ENCODE measurements at places on chromosomes 6 and 20.

DNA sequence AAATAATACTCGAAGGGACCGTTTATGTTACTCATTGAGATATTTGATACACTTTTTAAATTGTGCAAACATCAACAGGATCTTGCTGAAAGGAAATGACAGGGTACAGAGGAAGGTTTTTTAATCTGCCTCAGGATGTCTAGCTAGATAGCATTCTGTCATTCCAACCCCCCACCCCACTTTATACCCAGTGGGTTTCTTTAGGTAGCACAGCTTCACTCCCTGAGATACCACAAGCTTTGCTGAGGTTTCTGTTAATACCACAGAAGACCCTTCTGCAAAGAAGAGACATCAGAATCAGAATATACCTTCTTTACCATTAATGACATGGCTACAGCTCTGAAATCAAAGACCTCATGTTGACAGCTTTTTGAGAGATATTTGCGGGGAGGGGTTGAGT is 1.3 kb downstream of the PHACTR2 start:
- no peak for DNase-seq

GRCh38 chr6:141472162-141472928 is 660.4 kb upstream of the GJE1 start:
- DNase-seq, result no peak

DNA sequence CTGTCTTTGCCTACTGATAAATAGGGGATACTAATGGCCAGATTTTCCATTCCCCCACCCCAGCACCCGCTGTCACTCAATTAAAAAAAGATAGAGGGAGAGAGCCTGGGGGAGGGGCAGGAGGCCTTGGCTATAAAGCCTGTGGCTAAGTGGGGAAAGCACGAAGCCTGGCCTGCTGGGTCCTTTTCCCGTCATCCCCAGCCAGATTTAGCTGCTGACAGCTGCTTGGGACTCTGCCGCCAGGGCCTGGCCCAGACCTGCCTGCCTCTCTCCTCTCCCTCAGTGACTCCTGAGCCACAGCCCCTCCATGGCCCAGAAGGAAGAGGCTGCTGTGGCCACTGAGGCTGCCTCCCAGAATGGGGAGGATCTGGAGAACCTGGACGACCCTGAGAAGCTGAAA is at the start of gene APOBEC2:
TSS of gene APOBEC2 (plus strand) at position 162 of the 400 bp plus-strand sequence. CDS start at position 308, 146 bp downstream.
- DNase-seq, result no peak

DNA sequence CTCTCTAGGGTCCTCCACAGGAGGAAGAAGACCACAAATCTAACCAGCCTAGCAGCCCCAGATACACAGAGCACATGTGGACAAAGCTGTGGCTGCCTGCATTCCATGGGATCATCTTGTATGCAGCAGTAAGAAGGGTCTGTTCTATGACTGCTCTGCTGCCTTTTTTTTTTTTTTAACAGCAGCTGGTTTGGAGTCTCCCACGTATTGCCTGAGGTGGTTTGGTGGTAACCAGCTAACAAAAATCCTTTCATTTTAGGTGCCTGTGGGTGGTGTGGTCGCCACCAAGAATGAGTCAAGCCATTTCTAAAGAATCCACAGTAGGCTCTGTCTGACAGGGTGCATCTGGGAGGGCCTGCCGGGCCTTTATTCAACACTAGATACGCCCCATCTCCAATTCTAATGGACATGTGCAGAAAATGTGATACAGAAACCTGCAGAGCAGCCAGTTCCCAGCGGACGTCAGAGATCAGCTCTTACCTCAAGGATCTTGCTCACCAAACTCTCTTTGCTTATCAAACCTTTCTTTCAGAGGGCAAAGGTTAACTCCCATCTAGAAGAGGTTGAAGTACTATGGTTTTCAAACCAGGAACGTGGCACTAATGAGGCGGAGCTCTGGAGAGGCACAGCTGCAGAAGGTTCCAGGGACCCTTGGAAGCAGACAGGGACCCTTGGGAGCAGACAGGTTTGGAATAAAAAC is 32.0 kb downstream of the GNAS-AS1 start:
- DNase-seq, result no peak

GRCh38 chr6:160260367-160260766 is 1.7 kb upstream of the SLC22A2 start:
- DNase-seq, result no peak

- DNase-seq, result no peak
These were observed 75.7 kb upstream of the PTPRT start for GRCh38 chr20:43265449-43265848.

DNA sequence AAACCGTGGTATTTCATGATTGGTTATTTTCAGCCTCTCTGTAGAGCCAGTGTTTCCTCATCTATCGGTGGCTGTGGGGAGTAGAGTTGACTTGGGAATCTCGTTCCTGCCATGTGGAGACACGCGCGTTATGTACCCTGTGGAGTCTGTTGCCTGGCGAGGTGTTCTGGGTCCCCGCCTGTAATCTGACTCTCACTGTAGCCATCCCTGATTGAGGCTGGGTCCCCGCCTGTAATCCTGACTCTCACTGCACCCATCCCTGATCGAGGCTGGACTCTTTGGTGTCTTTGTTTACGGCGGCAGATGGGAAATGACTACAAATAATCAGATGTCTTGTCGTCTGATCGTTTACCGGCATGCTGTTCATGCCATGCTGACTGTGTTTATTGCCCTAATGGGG is 153.9 kb downstream of the DTNBP1 start:
- DNase-seq, result no peak

DNA sequence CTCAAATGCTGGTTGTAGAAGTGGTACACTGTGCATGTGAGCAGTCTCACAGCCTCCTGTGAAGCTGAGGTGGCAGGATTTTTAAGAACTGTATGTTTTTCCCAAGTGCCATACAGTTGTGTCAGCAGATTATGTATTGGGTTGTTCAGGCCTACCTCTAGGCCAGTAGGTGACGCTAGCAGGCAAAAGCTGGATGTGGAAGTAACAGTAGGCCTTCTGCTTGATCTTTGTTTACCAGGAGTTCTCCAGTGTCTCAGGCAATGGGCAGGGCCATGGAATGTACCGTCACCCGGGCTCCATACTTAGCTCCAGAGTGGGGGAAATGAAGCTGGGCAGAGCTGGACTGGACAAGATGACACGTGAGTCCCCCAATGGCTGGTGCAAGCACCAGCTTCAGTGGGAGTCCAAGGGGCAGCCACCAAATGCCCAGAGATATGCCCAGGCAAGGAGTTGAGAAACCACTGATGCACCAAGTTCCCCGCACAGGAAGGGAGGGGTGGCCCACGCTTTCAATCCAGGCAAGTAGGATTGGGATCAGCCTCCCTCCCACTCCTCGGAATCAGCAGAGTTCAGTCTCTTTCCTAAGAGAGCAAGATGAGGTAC is 289.7 kb downstream of the HTR1B start:
- DNase-seq, result no peak

DNA sequence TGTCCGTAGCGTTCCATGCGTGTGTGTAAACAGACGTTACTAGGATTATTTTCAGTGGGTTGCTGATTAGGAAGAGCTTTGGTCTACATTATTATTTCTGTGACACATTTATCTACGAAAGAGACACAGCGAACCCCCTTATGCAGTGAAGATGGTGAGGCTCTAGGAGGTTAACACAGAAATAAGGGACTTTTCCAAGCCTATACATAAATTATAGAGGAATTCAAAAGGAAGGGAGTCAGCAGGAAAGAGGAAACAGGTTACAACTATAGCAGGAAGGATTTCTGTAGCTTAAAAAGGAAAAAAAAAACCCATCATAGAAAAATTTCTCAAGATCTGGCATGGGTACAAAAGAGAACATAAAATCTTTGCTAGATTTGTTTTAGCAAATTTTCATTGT is 12.9 kb upstream of the RPS6KA2 start:
- DNase-seq, result no peak

DNA sequence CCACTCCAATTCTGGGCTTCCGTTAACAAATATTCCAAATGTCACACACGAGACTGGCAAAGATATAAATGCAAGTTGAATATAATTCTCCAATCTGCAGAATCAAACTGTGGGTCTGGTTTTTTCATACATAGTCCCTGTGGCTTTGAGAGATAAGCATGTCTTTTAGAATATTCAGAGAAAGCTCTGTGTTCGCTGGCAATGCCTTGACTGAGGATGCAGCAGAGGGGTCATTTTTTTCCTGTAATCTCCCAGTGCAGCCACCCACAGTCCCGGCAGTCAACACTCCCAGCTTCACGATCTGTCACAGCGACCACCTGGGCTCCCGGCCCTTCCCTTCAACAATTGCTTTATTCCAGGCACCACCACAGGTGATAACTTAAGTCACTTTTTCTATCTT is 30.5 kb downstream of the MUC22 start:
- no peak for DNase-seq

- DNase-seq, result no peak
These were observed 139.1 kb downstream of the SCML4 start for GRCh38 chr6:107684996-107685395.

DNA sequence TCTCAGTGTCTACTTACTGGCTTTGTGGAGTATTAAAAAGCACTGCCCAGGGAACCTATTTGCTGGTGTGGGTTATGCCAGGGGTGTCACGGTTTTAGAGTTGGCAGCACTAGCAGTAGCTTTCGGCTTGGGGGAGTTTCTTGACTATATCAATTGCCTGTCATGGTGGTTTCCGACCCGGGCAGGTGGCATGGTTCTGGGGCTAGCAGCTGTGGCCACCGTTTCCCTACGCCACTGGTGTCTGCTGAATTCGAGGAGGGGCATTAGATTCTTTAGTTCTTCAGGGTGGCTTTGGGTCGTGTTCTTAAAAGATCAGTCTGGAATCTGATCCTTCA is 55.6 kb upstream of the FOXC1 start:
- no peak for DNase-seq

GRCh38 chr6:27076116-27076515 is 171.4 kb upstream of the PRSS16 start:
- no peak for DNase-seq

DNA sequence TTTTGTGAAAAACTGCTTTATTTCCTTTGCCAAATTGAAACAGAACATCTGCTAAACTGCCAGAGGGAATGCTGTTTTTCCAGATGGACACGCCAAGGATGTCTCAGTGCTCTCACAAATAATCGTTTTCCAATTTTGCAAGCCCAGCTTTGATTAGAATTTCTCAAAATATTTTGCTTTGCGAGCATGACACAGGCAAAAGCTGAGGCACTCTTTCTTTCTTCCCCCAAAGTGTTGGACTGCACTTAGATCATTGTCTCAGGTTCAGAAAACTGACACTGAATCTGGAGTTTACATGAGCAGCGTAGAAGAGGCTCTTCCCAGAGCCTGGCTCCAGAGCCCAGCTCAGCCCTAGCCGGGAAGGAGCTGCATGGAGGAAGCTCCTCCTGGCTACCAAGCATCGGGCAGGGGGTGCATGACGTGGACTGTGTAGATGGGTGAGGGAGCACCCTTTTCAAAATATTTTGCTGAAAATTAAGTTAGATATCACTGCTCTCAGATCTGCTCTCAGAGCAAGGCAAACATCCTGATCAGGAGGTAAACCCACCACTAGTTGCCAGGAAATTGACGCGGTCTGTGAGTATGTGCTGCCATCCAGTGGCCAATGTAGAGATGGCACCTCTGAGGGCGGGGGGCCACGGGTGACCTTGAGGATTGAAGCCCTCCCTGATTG is 107.5 kb downstream of the SLC22A3 start:
- peak; percentile 68 for DNase-seq

- peak; percentile 62 for DNase-seq
These were observed 1.1 kb upstream of the JAG1 start for GRCh38 chr20:10674684-10675449.

GRCh38 chr6:148915810-148916209 is 169.0 kb downstream of the UST start:
- DNase-seq, result peak; percentile 20

All from fibroblast of lung (primary cell).